ENCODE measurements at places on chromosomes 4 and X. TPM values are rescaled to one million over a fixed set of nuclear protein-coding genes. Genes with fewer than 3 reads are reported as not detected.
A peak's percentile ranks its signal among the peaks of the same experiment; 100 is the strongest.

- DNase-seq = no peak
Observed at GRCh38 chr4:1523506-1523905, 117.3 kb upstream of the NKX1-1 start.

DNA sequence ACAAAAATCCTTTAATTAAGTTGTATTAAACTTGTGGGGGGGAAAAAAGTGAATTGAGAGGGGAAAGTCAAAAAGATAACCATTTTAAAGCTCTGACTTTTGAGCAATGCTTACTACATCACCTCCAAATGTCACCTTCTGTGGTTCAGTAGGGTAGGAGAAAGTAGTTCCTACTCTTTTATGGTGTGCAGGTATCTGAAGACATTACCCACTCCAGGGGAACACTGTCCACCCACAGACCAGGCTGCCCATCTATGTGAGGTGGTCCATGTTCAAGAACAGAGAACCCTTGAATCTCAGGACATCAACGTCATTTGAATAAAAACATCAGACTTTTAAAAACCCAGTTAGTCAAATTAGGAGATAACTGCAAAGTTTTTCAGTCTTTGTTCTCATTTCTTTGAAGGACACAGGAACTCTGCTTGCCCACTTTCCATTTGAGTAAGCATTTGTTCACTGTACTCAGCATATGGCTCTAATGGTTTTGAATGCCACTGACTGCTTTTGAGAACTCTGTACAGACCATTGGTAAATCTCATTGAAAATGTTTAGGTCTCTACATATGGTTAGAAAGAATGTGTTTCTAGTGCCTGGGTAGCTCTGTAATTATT lies 18.4 kb downstream of the NMU start:
- DNase-seq = no peak

DNA sequence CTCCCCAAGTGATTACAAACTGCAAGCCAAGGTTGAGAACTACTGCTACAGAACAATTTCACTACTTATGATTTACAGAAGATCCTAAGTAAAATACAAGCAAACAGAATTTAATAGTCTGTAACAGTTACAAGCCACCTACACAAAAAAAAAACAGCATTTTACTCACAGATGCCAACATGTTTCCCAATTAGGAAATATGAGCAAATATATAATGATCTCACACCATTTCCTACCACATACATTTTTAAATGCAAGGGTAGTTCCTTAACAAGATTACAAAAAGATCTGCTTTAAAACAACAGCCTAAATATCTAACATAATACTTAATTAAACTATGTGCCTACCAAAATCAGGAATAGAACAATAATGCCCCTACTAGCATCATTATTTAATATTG lies 63.4 kb downstream of the EFHC2 start:
- no peak for DNase-seq

GRCh38 chr4:2302387-2303119 lies 40.6 kb upstream of the MXD4 start:
- DNase-seq = no peak

DNA sequence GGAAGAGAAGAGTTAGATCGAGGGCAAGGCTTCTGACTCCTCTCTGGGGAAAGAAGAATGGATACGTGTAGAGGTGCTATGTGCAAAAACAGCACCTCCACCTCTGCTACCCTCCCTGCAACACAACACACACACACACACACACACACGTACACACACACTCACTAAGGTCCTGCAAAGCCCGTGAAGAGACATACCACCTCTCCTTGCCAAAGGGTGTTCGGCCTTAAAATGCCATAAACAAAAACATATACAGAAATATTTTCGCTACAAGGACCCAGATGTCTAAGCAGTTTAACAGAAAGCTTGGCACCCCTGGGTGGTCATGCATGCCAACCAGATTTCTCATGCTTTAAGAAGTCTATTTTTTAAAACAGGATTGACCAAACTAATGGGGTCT lies 1.5 kb downstream of the TIFA start:
- DNase-seq = no peak

GRCh38 chr4:25144870-25145481 lies 15.3 kb downstream of the SEPSECS start:
- DNase-seq = peak; percentile 36

ASB12 gene
- total RNA-seq = 0.41 TPM

All from frontal cortex (tissue), 4 donors.